DMS153 (cell line): ENCODE measurements at places on chromosomes 6 and 20.

DNA sequence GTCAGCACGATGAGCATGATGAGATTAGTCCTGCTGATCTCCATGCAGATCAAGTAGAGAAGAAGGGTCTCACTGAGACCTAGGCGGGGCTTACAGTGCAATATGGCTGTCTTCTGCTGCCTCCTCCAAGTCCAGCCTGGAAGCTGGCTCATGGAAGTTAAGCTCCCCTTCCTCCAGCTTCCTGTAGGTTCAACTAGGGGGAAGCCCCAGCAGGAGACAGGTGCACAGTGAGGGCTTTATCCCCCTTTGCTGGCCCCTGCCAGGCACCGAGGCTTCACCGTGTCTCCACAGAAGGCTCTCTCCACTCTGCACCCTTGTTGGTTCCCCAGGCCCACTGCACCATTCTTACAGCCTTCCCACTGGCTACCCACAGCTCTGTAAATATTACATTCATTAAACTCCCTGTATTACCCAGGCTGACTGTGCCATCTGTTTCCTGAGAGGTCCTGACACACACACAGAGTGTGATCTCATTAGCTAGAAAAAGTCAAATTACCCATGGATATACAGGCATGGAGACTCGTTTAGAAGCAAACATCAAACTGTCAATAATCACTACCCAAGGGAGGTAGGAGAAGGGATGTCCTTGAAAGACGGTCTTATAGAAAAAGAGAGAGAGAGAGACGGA is 90.4 kb downstream of the SLC2A10 start:
- peak; percentile 29 for DNase-seq

GRCh38 chr6:38847497-38847896 is 132.4 kb downstream of the DNAH8 start:
- DNase-seq: no peak

- DNase-seq: no peak
These were observed 46.5 kb upstream of the TPD52L1 start for GRCh38 chr6:125107048-125107447.

DNA sequence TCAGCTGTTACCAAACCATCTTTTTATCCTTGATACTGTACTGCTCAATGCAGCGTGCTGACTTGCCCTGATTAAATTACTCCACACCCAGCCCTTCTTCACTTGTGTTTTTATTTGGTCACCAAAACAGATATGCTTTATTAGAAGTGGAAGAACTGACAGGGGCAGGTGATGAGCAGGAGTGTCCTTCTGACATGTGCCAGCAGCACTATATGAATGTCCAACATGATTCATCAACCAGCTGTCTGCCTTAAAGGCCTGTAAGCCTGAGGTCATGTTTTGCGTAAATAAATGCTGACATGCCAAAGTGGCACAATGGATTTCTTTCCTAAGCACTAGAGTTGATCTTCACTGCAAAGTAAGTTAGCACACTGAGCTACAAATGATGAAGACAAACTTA is 15.4 kb downstream of the POPDC3 start:
- DNase-seq: peak; percentile 73

DNA sequence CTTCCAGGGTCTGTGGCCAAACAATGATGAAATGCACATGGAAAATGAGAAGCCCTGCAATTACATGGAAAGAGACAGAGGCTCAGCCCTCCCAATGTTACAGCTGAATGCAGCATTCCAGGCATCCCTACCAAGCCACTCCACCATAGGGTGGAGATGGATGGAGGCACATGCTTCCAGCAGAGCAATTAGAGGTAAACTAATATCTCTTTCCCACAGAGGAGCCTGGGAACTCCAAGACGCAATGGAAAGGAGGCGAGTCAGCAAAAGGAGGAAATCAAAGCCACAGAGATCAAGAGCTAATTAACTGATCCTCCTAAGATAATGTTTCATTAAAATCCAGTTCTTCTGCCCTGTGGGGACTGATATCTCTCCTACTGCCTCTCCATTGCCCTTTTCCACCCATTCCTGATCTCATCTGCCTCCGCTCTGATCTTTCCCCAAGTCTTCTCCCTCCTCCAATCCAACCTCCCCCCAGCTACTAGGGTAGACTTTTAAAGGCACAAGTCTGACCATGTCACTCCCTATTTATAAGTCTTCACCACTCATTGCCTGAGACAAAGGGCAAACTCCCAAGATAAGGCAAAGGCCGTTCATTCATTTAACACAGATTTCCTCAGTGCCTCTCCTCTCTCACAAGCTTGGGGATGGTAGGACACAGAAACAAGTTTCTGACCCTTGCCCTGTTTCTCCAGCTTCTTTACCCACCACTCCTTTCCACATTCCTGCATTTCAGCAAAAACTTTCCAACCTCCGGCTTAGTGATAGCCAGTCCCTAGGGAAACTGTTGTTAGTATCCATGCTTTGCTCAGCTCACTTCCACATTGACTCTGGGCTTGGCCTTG is 14.3 kb upstream of the KCNB1 start:
- DNase-seq: no peak

DNA sequence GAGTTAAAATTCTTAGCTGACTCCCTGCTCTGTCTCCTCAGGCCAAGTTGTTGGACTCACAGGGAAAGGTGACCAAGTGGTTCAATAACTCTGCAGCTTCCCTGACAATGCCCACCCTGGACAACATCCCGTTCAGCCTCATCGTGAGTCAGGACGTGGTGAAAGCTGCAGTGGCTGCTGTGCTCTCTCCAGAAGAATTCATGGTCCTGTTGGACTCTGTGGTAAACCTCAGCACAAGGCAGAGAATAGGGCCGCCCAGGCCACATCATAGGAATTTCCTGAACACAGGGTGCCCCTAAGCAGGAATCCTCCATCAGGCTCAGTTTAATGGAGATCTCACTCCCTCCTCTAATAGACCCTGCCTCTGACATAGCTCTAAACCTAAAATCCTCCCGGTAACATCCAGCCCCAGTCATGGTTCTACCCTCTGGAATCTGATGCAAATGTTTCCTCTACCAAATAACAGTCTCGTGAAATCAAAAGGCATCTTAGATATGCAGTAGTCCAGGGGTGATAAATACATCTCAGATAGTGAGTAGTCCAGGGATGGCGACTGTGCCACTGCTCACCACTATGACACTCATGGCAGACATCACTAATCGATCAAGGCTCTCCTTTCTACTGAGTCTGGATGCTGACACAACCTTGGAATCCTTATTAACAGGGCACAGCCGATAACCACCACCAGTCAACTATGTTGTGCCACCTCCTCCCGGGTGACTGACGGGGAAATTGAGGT is 18.3 kb downstream of the BPIFB1 start:
- DNase-seq: no peak

GRCh38 chr20:5657190-5657875 is 92.9 kb upstream of the SHLD1 start:
- no peak for DNase-seq

GRCh38 chr6:165129086-165129485 is 180.3 kb downstream of the C6orf118 start:
- no peak for DNase-seq

- no peak for DNase-seq
These were observed 106.4 kb upstream of the PDE10A start for GRCh38 chr6:165769401-165769800.

DNA sequence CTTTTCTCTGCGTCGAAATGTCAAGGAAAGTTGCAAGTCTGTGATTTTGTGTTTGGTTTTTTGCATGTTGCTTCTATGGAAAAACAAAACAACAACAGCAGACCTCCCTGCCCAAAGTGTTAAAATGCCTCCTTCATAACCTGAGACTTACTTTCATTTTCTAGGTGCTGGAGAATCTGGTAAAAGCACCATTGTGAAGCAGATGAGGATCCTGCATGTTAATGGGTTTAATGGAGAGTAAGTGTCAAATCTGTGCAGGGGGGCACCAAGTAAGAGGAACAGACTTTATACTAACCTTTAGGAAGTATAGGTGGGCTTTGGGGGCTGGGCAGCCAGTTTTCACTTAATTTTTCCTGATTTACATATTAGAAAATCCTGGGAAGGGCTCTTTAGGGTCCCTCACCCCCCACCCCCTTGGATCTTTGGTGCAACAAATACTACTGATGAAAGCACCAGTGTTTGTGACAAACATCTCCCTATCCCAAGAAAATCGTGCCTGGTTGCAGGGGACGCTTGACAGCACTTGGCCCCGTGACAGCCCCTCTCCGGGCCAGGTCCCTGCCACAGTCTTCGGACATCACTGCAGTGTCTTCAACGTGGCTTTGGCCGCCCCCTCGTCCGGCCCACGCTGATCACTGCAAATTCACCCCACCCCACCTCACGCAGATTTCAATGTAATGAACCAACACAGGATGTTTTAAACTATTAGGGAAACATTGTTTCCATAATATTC is 43.1 kb downstream of the GNAS start:
- no peak for DNase-seq

DNA sequence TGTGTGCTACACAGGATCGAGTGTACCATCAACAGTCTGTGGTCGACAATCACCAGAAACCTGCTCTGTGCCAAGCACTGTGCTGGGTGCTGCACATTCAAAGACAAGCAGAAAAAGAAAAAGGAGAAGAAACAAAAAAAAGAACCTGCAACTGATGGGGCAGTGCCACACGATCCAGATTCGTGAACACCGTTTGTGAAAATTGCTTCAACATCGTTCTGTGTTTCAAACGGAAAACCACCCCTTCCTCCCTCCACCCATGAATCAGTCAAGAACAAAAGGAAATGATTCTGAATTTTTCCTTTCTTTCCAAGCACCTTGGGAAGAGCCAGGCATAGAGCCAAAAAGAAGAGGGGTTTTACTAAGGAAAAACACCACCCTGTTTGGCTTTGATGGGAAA is 129.2 kb upstream of the ARID1B start:
- no peak for DNase-seq

DNA sequence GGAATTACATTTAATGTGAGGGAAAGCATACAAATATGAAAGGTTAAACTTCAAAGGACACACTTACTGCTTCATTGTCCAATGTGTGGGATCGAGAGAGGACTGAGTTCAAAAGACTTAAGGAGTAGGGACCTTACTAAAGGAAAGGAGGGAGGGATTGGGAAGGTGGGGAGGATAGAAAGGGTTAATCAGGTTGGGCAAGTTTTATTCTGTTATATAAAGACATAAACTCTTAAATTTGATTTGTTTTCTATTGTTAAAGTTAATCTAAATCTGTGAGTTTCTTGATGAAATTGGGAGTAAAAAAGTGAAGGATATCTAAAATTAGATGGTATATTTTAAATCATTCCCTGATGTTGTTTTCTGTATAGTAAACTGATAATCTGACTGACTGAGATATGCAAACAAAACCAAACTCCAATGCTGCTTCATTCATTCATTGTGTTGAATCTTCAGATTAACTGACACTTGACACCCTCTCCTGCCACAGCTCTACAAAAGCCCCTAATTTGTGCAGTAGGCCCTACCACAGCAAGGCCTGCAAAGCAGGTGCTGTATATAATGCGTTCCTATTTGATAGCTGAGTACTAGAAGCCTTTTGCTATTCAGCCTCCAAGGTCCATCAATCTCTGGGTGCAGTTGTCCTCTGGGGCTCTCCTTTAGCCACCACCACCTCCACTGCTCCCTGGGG is 1.3 kb upstream of the UBE2J1 start:
- DNase-seq: peak; percentile 77

- no peak for DNase-seq
These were observed 891.4 kb downstream of the TFAP2A start for GRCh38 chr6:9523462-9523861.

- no peak for DNase-seq
These were observed 61.6 kb downstream of the SNAP25 start for GRCh38 chr20:10280018-10280908.

DNA sequence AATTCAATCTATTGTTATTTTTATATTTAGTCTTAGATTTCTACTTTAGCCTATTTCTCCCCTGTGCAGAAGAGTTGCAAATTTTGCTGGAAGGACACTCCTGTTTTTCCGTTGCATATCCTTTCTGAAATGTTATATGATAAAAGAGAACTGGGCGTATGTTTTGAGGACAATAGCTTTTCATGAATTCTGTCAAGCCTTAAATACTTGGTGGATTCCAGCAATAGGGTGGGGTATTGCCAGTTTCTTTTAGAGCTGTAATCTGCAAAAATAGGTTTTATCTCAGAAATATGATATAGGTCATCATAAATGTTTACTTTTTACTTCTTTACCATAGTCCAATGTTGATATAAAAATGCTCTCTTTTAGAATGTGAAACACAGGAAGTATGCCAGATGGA is 42.0 kb downstream of the VTA1 start:
- DNase-seq: no peak

GRCh38 chr6:124753001-124753400 is 209.2 kb upstream of the RNF217 start:
- no peak for DNase-seq

DNA sequence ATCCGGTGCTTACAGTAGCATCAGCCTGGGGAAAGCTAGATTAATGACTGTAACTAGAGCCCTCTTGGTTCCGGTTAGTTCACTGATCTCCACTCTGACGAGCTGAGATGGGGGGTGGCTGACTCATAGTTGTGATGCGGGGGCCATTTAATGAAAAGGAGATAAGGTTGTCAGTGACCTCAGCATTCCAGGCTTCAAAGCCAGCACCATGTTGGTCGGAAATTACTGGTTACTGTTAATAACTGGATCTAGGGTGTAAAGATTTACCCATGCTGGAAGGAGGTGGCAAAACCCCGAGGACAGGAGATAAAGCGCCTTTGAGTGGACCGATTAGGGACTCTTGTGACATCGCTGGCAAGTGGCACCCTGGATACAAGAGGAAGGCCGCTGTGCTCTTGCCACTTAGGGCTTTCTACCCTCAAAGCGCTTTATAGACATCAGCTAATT is 21.1 kb downstream of the FOXC1 start:
- DNase-seq: no peak

- no peak for DNase-seq
These were observed 39.3 kb downstream of the GTF2H5 start for GRCh38 chr6:158207422-158207788.

GRCh38 chr6:31175971-31176370 is 5.5 kb upstream of the POU5F1 start:
- no peak for DNase-seq

DNA sequence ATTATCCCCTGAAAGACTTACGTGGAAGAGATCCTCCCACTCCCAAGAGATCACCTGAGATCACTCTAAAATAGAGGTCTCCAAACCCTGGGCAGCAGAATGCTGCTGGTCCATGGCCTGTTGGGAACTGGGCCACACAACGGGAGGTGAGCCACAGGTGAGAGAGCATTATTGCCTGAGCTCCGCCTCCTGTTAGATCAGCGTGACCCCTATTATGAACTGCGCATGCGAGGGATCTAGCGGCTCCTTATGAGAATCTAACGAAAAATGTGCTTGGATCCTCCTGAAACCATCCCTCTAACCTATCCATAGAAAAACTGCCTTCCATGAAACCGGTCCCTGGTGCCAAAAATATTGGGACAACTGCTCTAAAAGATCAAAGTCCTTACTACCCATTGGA is 1057.4 kb downstream of the EPHA7 start:
- DNase-seq: no peak

DNA sequence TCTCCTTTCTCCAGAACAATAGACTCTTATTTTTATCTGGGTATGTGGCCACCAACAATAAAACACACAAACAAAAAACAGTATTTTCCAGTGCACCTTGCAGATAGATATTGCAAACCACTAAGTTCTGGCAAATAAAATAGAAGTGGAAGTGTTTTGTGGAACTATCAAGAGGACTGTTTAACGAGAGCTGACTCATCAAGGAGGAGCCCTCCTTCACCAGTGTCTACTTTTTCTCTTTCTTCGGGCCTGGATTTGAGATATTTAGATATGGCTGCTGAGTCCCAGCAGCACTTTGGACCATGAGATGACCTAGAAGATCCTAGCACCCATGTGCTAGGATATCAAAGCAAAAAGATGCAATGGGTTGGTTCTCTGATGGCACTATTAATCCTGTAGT is 154.7 kb downstream of the AIG1 start:
- DNase-seq: no peak

- no peak for DNase-seq
These were observed 39.4 kb upstream of the MLIP start for GRCh38 chr6:54071821-54072340.
